EH (cell line): ENCODE measurements at places on chromosomes 7 and 10.

GRCh38 chr7:3063016-3063753 is 19.5 kb upstream of the CARD11 start:
- no peak for DNase-seq

DNA sequence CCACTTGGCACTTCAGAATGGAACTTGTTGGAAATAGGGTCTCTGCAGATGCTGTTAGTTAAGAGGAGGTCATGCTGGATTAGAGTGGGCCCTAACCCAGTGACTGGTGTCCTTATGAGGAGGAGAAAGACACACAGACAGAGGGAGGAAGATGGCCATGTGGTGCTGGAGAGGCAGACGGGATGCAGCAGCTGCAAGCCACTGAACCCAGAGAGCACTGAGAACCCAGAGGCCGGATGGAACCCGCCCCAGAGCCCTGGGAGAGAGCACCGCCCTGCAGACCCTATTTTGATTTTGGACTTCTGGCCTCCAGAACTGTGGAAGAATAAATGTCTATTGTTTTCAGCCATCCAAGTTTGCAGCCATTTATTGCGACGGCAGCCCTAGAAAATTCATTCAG is 58.0 kb upstream of the EBF3 start:
- no peak for DNase-seq

DNA sequence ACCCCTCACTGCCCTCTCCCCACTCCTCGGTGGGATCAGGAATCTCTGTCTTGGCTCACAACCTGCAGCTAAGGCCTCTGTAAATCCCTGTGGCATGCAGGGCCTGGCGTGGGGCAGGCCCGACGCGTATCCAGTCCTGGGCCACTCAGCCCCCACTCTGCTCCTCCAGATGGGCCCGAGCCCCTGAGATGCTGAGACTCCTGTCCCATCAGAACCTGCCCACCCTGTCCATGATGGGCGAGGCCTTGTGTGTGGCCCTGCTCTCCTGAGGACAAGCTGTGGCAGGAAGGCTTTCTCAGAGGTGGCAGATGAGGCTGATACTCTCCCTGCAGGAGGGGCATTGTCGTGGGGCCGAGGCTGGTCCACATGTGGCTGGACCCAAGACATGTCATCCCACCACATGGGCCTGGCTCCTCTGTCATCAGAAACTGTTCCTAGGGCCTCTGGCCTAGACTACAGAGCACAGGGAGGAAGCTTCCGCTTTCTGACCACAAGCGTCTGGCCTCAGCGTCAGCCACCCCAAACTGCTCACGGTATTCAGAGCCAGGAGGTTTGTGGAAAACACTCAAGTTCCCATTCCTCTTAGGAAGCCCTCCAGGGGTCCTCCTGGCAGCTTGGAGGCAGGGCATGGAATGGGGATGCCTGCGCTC is 6.0 kb downstream of the ALOX5 start:
- no peak for DNase-seq

DNA sequence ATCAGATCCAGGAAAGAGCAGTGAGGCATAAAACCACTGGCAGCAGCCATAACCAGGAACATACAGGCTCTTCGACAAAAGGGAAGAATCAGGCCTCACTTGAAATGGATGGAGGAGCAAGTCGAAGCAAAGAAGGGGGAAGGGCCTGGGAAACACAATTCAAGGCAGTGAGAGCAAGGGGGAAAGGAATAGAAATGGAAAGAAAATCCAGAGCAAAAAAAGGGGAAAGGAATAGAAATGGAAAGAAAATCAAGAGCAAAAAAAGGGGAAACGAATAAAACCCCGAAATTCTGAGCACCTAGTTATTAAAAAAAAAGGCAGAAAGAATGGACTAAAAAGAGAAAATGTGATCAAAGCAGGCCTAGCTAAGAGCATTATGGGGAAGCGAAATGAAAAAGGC is 24.1 kb upstream of the PRKAR2B start:
- DNase-seq, result no peak

DNA sequence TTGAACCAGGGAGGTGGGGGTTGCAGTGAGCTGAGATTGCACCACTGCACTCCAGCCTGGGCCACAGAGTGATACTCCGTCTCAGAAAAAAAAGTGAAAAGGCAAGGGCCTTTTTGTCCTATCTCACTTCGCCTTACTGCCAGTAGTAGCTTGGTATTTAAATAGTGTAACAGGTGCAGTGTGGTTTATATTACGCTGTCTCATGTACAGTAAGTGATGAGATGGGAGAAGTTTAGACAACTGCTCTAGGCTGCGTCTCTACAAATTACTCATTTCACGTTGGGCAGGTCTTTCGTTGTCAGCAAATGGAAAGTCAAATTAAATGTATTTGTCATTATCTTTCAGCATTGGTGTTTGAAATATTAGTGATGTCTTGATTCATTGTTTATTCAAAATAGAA is 15.5 kb upstream of the PFKFB3 start:
- DNase-seq, result no peak

GRCh38 chr7:158284617-158285382 is 302.8 kb downstream of the PTPRN2 start:
- DNase-seq, result no peak

GRCh38 chr10:28721318-28721951 is 44.1 kb downstream of the BAMBI start:
- no peak for DNase-seq

GRCh38 chr10:123962756-123963530 is 71.3 kb upstream of the CPXM2 start:
- DNase-seq, result peak; percentile 14

- DNase-seq, result no peak
Measured at GRCh38 chr10:71712572-71713134, 6.9 kb downstream of the C10orf105 start.

DNA sequence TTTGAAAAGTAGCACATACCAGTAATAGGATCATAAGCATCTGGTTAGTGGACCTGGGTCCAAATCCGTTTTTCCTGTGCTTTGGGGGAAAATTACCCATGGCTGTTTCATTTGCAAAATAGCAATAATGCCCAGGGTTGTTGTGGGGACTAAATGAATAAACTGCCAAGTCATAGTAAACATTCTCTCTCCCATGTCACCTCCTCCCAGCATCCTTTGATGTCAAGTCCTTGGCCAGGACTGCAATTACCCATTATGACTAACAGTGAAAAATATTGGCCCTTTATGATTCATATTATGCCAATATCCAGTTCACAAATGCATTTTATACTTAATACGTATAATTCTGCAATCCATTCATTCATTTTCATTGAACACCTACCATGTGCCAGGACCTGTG is 23.0 kb downstream of the TOMM7 start:
- no peak for DNase-seq

DNA sequence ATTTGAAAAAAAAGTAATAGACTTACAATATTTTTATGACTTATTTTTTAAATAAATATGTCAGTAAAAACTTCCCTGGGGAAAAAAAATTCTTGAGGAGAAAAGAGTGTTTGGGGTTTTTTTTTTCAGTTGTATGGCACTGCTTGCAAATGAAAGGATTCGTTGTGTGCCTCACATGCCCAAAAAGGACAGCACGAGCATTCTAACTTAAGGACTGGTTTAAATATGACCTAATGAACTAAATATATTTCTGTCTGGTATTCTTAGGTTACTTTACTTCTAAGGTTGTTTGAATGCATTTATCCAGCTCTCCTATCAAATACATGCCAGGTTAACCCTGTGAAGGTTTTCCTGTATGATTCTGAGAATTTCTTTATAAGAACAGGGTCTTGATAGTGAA is 988 bp upstream of the CD36 start:
- no peak for DNase-seq

DNA sequence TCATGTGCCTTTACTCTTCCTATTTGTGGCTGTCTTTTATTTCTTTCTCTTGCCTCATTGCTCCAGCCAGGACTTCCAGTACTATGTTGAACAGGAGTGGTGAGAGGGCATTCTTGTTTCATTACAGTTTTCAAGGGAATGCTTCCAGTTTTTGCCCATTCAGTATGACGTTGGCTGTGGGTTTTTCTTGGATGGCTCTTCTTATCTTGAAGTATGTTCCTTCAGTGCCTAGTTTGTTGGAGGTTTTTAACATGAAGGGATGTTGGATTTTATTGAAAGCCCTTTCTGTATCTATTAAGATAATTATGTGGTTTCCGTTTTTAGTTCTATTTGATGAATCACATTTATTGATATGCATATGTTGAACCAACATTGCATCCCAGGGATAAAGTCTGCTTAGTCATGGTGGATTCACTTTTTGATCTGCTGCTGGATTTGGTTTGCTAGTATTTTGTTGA is 96.8 kb downstream of the GLCCI1 start:
- DNase-seq, result peak; percentile 91

DNA sequence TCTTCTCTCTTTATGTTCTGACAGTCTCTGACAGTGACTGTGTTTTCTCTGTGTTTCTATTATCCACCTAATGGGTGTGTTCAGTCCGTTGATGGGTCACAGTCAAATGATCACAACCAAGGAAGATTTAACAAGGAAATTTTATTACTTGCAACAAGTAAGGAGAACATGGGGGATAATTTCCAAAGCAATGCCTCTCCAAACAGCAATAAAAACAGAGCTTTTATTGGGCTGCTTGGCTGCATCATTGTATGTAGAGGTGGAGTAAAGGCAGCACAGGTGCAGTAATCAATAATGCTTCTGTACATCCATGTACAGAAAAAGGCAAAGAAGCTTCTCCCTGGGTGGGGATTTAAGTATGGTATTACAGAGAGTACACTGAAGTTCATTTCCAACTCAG is 1525.6 kb downstream of the REEP3 start:
- DNase-seq, result no peak

- peak; percentile 20 for DNase-seq
Measured at GRCh38 chr10:70492786-70493659, 14.5 kb downstream of the PALD1 start.

GRCh38 chr7:69211739-69212138 is 386.5 kb upstream of the AUTS2 start:
- DNase-seq, result no peak

DNA sequence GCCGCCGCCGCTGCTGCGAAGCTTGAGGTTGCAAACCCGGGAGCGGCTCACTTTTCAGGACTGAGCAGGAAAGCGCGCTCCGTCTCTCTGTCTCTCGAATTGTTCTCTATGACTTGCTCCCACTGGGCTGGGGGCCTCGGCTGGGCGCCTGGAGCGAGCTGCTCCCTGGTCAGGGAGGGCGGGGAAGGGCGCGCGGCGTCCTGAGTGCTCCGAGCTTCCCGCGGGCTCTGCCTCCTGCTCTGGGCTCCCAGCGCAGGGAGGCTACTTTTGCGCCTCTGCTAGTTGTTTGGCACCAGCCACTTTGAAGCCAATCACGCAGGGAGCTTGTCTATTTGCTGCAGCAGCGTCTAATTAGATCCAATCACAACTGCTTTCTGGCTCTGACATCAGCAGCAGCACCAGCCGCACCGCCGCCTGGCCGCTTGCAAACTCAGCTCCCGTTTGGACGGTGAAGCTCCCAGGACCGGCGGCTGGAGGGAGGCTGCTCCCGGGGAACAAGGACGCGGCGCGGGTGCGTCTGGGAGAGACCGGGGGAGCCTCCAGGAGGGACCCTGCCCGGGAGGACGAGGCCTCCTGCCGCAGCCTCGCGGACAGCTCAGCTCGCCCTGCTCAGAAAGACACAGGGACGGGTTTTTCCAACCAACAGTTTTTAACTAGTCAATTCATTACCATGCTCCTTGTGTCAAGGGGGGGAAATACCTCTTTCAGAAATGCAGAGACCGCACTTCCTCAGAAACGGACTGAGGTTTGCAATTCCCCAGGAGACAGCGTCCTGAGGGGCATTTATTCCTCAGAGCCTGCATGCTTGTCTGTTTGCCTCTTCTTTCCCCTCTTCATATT is at the start of gene ADARB2:
Gene ADARB2, minus strand, starts transcription at position 304 of the 840 bp plus-strand sequence.
- DNase-seq, result no peak

GRCh38 chr7:31146030-31146429 is 93.9 kb downstream of the ADCYAP1R1 start:
- DNase-seq, result no peak

- DNase-seq, result no peak
Measured at GRCh38 chr10:124462348-124462695, 699 bp downstream of the LHPP start.

DNA sequence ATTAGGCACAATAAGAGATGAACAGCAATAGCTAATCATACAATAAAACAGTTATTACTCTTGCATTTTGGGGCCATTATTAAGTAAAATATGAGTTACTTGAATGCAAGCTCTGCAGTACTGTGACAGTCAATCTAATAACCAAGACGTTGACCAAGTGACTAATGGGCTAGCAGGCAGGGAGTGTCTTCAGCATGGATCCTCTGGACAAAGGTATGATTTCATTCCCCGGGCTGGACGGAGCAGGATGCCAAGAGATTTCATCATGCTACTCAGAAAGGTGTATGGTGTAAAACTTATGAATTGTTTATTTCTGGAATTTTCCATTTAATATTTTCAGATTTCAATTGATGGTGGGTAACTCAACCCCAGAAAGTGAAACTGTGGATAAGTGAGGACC is 80.9 kb downstream of the SHH start:
- DNase-seq, result no peak

- peak; percentile 84 for DNase-seq
Measured at GRCh38 chr7:74294191-74294998, 5.2 kb downstream of the CLIP2 start.

DNA sequence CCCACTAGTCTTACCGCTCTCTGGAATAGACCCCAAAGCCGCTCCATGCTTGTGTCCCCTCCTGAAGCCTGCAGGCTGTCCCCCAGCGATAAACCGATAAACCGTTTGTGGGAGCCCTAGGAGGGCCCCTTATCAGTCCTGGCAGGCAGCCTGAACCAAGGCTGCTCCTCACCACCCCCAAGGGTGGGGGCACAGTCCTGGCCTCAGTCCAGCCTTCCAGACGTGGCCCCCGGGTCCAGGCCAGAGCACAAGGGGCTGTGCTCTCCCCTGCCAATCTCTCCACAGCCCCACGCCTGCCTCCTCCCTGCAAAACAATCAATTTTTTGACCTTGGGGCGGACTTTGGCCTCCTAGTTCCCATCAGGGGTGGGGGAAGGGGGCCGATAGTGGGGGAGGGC is at the start of gene TFR2:
Gene TFR2, minus strand, starts transcription at position 90 of the 397 bp plus-strand sequence. Its CDS starts 43 bp downstream, at position 47.
- DNase-seq, result no peak

GRCh38 chr10:52423369-52423768 is 109.3 kb downstream of the DKK1 start:
- DNase-seq, result no peak

GRCh38 chr7:108284349-108285002 is 154.3 kb upstream of the LAMB4 start:
- DNase-seq, result no peak

GRCh38 chr7:127935847-127936376 is 95.3 kb downstream of the LRRC4 start:
- DNase-seq, result no peak

DNA sequence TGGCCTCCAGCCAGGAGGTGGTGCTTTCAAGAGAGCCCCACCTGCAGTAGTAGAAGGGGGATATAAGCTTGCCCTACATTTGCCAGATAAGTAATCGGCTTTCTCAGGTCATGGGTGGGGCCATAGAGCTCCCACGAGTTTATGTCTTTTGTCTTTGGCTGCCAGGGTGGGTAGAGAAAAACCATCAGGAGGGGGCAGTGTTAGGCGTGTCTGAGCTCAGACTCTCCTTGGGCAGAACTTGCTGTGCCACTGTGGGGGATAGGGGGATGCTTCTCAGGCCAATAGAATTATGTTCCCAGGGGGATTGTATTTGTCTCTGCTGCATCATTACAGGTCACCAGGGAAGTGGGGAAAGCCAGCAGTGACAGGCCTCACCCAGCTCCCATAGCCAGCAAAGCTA is 12.3 kb upstream of the MRPS33 start:
- no peak for DNase-seq

- DNase-seq, result no peak
Measured at GRCh38 chr7:158442260-158442659, 145.4 kb downstream of the PTPRN2 start.
